Dermis microvascular lymphatic vessel endothelial cell (primary cell): ENCODE measurements at places on chromosomes 3 and 15. TPM values are rescaled to one million over a fixed set of nuclear protein-coding genes. Genes with fewer than 3 reads are reported as not detected.

The VWA5B2 gene
- total RNA-seq: not detected in 2 replicates

DNA sequence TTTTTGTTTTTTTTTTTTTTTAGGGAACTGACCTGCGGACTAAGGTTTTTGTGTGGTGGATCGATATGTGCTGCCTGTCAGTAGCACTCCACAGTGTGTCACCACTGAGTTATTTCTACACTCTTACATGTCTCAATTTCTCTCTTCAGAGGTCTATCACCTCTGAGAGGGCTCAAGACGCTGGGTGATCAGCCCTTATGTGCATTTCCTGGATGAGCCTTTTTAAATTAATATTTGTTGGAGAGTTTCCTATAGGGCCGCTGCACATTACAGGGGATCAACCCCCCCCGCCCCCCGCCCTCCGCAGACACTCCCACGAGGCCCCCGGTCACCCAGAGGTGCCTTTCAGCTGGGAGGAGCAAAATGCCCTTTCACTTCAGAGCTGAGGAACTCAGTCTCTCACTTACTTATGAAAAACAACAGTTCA, 34.5 kb upstream of the AP4E1 start:
- no peak for DNase-seq

The PTH1R gene
- under 0.01 and 0.13 TPM in 2 replicates for total RNA-seq

The MST1 gene
- 1.8 and 2.1 TPM in 2 replicates for total RNA-seq

GRCh38 chr15:34437687-34438086, at the start of gene GOLGA8A:
TSS of gene GOLGA8A (minus strand) at chr15:34437808. CDS start at chr15:34389691, 48,117 bp downstream.
- DNase-seq: peak; percentile 79

GRCh38 chr3:123283657-123284398, 82.1 kb downstream of the SEC22A start:
- no peak for DNase-seq

The IMPG2 gene
- total RNA-seq: 0.26 and 0.76 TPM in 2 replicates
